ENCODE measurements at places on chromosomes 6 and 20.

GRCh38 chr6:35177157-35177556, 36.0 kb upstream of the TCP11 start:
- no peak for DNase-seq
- H3K27me3 ChIP-seq: peaks cover 3% of the 10 kb centered on the region
- no peak overlapping the region for H3K4me3 ChIP-seq
- no peak overlapping the region for H3K27ac ChIP-seq
- no peaks in the 10 kb centered on the region for H3K36me3 ChIP-seq

- no peak overlapping the region for H3K4me3 ChIP-seq
- no peak overlapping the region for H3K27ac ChIP-seq
- H3K27me3 ChIP-seq: peaks cover 17% of the 10 kb centered on the region
- no peak for DNase-seq
Observed at GRCh38 chr6:16918586-16918985, 157.3 kb upstream of the ATXN1 start.

DNA sequence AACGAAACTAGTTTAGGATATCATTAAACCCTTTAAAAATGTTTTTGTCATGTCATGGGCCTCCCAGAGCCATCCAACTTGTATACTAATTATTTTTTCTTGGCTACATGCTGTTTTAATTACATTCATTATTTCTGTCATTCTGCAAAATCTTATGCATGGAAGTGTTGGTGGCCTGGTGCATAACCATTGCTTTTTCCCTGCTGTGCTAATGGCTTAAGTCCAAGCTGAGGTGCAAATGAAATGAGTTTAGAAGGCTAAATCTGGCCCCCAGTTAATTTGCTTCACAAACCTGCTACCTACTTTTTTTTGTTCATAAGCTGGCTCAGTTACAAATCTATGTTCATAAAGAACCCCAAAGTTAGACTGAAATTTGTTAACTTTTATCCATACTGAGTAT, 1249.9 kb downstream of the EPHA7 start:
- no peak overlapping the region for H3K27ac ChIP-seq
- no peaks in the 10 kb centered on the region for H3K4me1 ChIP-seq
- no peak overlapping the region for H3K4me3 ChIP-seq
- no peaks in the 10 kb centered on the region for H3K36me3 ChIP-seq
- no peak for DNase-seq

DNA sequence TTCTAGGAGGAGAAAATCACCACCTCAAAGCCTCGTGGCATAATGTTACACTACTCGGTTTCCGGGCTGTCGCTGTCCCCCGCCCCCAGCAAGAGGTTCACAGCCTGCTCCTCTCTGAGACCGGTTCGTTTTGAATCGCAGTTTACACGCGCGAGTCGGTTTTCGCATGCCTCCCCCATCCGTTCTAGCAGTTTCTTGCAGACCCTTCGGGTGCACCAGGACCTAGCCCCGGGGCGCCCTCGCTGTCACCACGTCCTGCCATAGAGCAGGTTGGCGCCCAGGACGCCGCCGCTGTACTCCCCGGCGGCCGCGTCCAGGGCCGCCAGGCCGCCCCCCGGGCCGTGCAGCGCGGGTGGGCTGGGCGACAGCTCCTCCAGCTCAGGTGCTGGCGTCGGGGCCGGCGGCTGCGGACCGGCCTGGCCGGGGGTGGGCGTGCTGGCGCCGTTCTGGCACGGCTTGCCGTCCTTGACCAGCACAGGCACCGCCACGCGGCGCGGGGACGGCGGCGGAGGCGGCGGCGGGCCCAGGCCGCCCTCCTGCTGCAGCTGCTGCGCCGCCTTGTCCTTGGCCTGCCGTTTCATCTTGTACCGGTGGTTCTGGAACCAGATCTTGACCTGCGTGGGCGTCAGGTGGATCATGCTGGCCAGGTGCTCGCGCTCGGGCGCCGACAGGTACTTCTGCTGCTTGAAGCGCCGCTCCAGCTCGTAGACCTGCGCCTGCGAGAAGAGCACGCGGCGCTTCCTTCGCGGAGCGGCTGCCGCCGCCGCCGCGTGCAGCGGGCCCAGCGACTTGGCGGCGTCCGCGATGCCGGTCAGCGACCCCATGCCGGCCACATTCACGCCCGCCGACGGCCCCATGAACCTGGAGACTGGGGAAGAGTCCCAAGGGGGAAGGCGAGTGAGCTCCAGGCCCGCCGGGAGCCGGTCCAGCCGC, 1.4 kb downstream of the NKX2-4 start:
- peak overlapping the region; percentile 52 for H3K4me3 ChIP-seq
- H3K27me3 ChIP-seq: peaks cover 75% of the 10 kb centered on the region
- peak; percentile 65 for DNase-seq
- peaks cover 6% of the 10 kb centered on the region for H3K36me3 ChIP-seq
- peak overlapping the region; percentile 84 for H3K27ac ChIP-seq

GRCh38 chr6:136745300-136745699, 47.0 kb downstream of the MAP3K5 start:
- peaks cover 32% of the 10 kb centered on the region for H3K4me1 ChIP-seq
- H3K36me3 ChIP-seq: no peaks in the 10 kb centered on the region
- H3K27ac ChIP-seq: no peak overlapping the region
- no peaks in the 10 kb centered on the region for H3K27me3 ChIP-seq
- H3K4me3 ChIP-seq: no peak overlapping the region

DNA sequence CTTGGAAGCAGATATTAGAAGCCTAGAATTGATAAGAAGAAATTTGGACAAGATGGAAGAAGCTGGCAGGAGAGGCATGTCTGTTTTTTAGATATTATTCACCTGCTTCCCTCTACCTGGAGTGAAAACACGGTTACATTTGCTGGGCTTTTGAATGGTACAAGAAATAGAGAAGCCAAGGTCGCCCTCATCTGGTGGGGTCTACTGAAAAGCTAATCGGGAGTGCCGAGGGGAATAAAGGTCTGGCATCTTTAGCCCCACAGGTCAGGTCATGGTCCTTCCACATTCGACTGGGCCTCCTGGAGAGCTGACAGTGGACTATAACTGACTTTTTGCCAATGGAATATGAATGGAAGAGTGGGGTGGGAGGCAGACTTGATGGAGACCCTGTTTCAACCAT, 4.6 kb upstream of the C2 start:
- H3K4me1 ChIP-seq: no peaks in the 10 kb centered on the region
- DNase-seq: no peak
- no peaks in the 10 kb centered on the region for H3K36me3 ChIP-seq
- no peaks in the 10 kb centered on the region for H3K27me3 ChIP-seq

DNA sequence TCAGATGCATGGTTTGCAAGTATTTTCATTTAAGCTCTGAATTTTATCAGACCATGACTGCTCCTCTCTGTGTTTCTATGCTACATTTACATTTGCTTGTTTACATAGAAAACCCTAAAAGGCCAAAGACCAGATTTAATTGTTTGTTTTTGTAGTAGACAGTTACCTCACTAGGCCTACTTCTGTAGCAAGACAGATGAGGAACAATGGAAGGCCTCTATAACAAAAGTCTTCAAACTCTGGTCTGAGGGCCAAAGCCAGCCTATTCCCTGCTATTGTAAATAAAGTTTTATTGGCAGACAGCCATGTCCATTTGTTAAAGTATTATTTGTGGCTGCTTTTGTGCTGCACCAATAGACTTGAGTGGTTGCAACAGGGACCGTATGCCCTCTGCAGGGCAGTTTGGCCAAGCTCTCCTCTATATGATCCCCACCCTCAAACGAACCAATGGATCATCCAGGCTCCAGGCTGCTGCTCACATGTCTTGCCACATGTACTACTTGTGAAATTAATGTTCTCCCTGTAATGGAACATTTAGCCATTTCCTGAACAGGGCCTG, 182.0 kb downstream of the DOK5 start:
- H3K4me3 ChIP-seq: no peak overlapping the region
- no peak overlapping the region for H3K27ac ChIP-seq
- DNase-seq: no peak

GRCh38 chr6:150528648-150529285, 70.9 kb upstream of the PLEKHG1 start:
- H3K36me3 ChIP-seq: no peaks in the 10 kb centered on the region
- no peak overlapping the region for H3K27ac ChIP-seq
- H3K4me1 ChIP-seq: no peaks in the 10 kb centered on the region
- H3K4me3 ChIP-seq: no peak overlapping the region

DNA sequence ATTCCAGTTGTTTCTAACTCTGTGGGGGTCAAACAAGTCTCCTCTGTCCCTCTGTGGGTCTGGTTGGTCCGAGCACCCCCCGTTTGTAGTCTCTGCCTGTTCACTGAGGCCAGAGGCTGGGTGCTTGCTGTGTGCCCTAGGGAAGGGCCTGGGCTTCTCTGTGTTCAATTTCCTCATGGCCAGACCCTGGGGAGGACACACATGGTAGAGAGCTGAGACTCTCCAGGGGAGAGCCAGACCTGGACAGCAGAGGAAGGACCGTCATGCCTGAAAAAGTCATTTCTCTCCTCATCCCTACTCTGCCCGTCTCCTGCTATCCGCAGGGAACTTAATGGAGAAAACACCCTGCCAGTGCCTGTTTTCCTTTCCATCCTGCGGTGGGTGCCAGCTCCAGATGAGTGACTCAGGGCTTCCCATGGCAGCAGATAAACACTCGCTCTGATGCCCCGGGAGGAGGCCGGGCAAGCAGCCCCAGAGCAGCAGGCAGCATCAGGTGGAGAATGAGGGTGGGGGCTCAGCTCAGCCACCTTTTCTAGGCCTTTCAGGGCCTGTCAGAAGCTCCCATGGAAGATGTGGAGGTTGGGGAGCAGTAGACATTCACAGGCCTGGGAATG, 51.9 kb downstream of the SNAI1 start:
- H3K27ac ChIP-seq: no peak overlapping the region
- no peaks in the 10 kb centered on the region for H3K27me3 ChIP-seq
- H3K36me3 ChIP-seq: no peaks in the 10 kb centered on the region
- H3K4me1 ChIP-seq: no peaks in the 10 kb centered on the region
- no peak overlapping the region for H3K4me3 ChIP-seq

DNA sequence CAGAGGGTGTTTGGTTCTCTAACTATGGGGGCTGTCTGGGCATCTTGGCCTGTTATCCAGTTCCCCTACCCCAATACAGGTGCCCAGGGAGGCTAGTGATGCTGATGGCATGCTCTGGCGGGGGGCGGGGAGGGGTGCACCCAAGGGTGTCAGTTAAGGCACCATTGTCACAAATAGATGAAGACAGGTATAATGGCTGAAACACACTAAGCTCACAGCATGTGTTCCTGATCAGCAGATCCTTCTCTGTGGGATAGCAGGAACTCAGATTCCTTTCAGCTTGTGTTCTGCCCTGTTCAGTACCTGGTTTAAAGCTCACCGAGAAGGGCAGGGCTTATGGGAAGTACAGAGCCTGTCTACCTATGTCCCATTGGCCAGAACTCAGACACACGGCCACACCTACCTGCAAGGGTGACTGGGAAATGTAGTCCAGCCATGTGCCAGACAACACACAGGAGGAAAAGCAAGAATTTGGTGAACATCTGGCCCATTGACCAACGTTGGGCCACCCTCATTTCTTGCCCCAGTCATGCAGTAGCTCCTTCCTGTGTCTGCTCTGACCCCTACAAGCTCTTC, 3.4 kb upstream of the RSPO4 start:
- H3K36me3 ChIP-seq: no peaks in the 10 kb centered on the region
- no peak overlapping the region for H3K27ac ChIP-seq
- H3K27me3 ChIP-seq: peaks cover 44% of the 10 kb centered on the region
- H3K4me3 ChIP-seq: no peak overlapping the region
- H3K4me1 ChIP-seq: peaks cover 7% of the 10 kb centered on the region

GRCh38 chr6:161543684-161544309, 269.9 kb upstream of the AGPAT4 start:
- DNase-seq: no peak
- no peaks in the 10 kb centered on the region for H3K27me3 ChIP-seq
- H3K27ac ChIP-seq: no peak overlapping the region
- no peaks in the 10 kb centered on the region for H3K4me1 ChIP-seq
- no peaks in the 10 kb centered on the region for H3K36me3 ChIP-seq
- no peak overlapping the region for H3K4me3 ChIP-seq

GRCh38 chr20:16440686-16441085, 132.6 kb downstream of the KIF16B start:
- DNase-seq: no peak
- H3K27ac ChIP-seq: no peak overlapping the region
- H3K4me1 ChIP-seq: peaks cover 12% of the 10 kb centered on the region

DNA sequence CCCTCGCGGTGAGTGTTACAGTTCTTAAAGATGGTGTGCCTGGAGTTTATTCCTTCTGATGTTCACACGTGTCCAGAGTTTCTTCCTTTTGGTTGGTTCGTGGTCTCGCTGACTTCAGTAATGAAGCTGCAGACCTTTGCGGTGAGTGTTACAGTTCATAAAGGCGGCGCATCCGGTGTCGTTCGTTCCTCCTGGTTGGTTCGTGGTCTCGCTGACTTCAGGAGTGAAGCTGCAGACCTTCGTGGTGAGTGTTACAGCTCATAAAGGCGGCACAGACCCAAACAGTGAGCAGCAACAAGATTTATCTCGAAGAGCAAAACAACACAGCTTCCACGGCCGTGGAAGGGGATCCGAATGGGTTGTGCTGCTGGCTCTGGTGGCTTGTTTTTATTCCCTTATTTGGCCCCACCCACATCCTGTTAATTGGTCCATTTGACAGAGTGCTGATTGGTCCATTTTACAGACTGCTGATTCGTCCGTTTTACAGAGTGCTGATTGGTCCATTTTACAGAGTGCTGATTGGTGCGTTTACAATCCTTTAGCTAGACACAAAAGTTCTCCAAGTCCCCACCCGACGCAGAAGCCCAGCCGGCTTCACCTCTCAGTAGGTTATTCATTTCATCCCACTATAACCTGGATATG, 48.2 kb upstream of the ARG1 start:
- no peak overlapping the region for H3K27ac ChIP-seq
- no peak overlapping the region for H3K4me3 ChIP-seq
- no peaks in the 10 kb centered on the region for H3K27me3 ChIP-seq

DNA sequence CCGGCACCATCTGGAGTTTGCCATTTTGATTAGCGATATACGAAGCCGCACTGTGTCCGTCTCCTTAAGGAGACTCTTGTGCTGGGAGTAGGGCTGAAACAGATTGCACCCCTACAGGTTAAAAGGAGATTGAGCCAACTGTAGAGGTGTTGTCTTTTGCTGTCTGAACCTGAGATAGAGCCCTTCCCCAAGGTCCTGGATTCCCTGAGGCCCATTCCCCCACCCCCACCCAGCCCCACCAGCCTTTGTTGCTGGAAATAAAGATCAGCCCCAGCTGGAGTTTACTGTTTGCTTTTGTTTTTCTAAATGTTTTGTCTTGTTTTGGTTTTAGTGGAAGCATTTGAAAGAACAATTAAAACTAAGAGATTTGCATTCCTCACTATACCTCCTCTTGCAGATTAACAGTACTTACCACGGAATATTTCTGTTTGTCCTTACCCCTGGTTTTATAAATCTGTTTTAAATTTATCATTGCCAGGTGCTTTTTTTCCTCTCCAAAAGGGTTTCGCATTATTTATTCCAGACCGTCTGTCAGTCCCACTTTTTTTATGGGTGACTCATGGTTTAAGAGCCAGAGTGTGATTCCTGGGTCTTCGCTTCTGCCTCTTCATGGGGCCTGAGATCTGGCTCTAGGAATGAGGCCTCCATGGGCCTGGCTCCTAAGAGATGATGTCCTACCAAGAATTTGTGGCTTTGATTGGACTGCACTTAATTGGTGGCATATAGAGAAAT, 169.2 kb downstream of the DTNBP1 start:
- H3K4me3 ChIP-seq: no peak overlapping the region
- peaks cover 90% of the 10 kb centered on the region for H3K36me3 ChIP-seq
- peaks cover 37% of the 10 kb centered on the region for H3K4me1 ChIP-seq
